C1 segment of cervical spinal cord (tissue), 14 donors: ENCODE measurements at places on chromosomes 4 and X.

- no peak for DNase-seq
These were observed 8.1 kb downstream of the HPSE start for GRCh38 chr4:83326546-83326945.

GRCh38 chrX:13473442-13474163 is 95.8 kb upstream of the EGFL6 start:
- DNase-seq: no peak

DNA sequence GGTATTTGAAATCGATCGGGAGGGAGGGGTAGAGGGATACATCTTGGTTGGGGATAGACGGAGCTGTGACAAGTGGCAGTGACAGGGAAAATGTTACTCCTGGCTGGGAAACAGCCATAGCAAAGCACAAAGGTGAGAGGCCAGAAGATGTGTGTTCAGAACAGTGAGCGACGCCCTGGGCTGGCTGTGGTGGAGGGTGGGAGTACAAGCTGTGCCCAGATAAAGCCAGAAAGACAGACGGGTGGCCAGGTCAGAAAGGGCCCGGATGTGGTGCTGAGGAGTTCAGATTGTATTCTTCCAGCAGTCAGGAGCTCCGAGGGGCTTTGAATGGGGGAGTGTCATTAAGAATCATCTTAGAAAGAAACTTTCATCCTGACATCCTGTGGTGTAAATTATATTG is 27.9 kb downstream of the CCDC149 start:
- no peak for DNase-seq

- no peak for DNase-seq
These were observed 20.6 kb upstream of the PPP2R2C start for GRCh38 chr4:6492861-6493657.

DNA sequence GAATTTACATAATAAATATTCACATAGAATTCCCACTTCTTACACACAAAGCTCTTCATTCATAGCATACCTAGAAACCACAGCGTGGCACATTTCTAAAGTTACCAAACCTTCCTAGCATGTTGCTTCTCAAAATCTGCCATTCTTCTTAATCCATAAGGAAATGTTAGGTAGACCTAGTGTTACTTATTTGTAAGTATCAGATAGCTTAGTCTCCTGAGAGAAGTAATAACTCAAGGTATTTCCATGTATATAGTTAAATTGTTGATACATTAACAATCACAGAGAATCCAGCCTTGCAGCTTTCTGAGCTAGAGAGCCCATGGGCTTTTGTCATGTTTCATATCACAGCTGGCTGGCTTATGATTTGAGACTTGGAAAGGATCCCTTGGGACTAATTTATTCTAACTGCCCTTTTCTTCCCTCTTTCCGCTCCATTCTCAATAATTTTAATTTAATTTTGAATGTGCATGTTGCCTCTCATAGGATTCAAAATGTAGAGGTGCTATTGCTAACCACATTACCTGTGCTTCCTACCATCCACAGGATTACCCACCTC is 17.6 kb downstream of the SH3RF1 start:
- no peak for DNase-seq

DNA sequence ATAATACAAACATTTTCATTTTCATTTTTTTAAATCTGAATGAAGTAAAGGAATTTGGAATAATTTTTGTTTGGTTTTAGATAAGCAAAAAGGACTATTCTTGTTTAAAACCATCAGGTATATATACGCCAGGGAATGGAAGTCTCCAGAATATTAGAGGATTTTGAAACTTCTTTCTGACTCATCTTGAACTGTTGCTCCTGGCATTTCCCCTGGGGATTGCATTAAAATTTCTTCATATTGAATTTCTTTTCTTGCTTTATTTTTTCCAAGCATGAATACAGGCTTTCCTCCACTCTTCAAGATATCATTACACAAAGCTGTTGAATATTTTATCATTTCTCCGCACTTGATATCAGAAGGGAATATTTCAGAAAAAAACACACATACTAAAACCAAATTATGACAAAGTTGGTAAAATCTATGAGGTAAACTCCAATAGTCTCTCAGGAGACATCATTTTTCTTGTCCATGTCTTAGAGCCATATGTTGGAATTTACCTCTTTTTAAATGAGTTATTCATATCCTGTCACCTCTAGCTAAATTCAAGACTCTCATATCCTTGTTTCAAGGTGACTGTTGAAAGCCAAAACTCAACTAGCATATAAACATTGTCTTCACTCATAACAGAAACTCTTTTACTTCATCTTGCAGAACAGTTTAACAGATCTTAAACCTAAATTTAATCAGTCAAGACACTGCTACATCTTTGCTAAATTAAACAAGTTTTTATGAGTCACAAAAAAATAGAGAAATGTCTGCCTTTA is 20.7 kb upstream of the CSN1S1 start:
- DNase-seq: no peak

GRCh38 chr4:121070274-121070673 is 2.1 kb downstream of the NDNF start:
- no peak for DNase-seq
